ENCODE measurements at places on chromosomes 6 and 20.

GRCh38 chr20:62294516-62294915, 8.3 kb upstream of the ADRM1 start:
- DNase-seq, result no peak

GRCh38 chr6:30283761-30284160, 43.0 kb upstream of the TRIM39 start:
- DNase-seq, result no peak

DNA sequence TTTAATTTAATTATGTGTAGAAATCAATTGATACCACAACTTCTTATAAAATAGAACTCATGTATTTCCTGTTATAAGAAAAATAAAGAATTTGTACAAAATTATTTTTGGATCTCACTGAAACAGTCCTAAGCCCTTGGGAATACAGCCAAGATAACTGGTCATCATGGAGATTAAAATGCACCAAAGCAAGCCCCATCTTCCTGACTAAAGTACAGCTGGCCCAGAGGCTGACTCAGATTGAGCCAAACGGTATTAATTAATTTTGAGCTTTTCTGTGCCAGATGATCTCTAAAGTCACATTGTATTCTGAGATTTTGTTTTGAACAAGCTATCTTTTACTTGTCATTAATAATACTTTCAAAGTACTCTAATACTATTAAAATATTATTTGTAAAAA, 978.5 kb downstream of the TBC1D32 start:
- DNase-seq, result no peak

DNA sequence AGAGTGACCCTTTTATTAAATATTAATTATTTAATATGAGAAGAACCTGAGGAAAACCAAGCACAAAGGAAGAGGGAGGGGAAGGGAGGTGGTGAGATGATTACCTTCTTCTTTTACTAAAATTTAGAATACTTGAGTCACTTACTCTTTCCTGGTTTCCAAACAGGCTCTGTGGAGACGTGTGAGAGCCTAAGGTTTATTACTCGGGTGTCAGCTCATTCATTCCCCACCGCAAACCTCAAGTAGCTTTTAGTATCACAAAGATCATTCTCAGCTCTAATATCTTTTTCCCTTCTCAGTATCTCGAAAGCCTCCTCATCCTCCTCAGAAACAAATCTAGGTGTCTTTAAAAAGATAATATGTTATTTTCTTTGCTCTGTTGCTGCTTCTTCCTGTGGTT, 497.2 kb upstream of the JARID2 start:
- DNase-seq, result no peak

DNA sequence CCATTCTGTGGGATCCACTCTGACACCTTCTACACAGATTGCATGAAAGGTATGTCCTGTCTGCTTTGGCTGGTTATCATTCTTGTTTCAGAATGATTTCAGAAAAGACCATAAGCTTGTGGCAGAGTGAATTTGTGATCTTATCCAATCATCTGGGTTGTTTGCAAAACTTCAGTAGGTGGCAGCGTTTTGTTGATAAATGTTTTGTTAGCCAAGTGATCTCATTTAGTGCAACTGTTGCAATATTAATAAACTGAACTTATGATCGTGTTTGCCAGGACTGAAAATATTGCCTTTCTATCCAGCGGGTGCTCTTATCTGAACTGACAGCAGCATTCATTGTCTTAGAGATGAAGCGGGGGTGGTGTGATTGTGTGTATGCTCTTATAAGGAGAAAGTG, 613.2 kb upstream of the NOX3 start:
- no peak for DNase-seq

GRCh38 chr6:71279740-71280139, 8.9 kb upstream of the OGFRL1 start:
- DNase-seq, result no peak

DNA sequence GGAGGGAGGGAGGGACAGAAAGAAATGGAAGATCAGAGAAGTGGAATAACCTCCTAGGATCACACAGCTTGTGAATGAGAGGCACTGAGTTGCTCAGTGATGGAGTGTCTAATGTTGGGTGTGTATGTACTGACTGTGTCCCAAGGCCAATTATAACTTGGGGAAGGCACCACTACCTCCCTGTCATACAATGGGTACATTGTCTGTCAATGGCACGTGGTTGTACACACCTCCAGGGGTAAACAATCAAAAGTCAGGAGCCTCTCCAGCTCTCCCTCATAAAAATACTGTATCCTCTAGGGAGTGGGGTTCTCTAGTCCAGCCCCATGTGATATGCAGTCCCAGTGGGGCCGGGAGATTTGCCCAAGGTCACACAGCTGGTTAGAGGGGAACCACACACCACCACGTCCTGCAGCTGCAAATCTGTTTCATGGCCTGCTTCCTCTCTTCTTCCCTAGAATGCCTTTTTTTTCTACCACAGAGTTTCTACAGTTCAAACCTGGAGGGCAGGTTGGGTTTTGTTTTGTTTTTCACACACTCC, 112.5 kb downstream of the SNX5 start:
- DNase-seq, result no peak

GRCh38 chr20:51732096-51732791, 35.9 kb downstream of the ATP9A start:
- DNase-seq, result no peak

DNA sequence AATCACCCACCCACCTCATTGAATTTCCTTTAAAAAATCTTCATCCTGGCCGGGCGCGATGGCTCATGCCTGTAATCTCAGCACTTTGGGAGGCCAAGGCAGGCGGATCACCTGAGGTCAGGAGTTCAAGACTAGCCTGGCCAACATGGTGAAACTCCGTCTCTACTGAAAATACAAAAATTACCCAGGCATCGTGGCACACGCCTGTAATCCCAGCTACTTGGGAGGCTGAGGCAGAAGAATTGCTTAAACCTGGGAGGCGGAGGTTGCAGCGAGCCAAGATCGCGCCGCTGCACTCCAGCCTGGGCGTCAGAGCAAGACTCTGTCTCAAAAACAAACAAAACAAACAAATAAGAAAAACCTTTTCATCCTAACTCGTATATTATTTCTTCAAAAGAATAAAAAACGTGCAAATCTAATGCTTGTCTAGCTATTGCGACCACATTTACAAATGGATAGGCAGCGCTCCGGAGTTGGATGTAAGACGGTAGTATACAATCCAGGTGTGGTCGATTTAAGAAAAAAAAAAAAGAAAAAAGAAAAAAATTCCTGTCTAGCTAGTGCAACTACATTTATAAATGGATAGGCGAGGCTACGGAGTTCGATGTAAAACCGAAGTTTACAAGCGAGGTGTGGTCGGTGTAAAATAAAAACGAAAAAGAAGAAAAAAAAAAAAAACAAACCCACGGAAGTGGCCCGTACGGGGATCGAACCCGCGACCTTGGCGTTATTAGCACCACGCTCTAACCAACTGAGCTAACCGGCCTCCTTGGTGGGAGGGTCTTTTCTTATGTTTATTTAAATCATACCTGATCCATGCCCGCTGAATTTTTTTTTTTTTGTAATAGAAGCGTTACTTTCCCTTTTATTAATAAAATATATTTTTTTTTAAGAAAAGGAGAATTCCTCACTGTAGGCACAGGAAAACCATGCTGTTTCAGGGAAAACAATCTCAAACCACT, 70.7 kb upstream of the PRSS16 start:
- DNase-seq, result no peak

DNA sequence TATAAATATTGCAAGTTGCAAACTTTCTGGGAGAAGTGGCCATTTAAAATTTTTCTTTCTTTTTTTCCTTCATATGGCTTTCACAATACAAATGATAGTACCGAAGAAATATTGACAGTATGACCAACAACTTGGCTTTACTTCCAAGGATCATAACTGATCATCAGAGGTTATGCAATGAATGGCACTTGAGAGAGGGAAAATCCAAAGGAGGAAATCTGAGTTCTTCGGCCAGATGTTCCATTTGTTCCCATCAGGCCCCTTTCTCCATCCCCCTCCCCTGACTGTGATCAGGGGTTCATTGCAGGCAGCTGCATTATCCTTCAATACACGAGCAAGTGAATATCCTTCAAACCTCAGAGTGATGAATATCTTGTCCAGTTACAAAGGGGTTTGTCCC, 130.0 kb upstream of the UST start:
- no peak for DNase-seq

- DNase-seq, result no peak
These were observed 15.4 kb downstream of the IGF2R start for GRCh38 chr6:159984268-159984786.

GRCh38 chr6:148021699-148022098, 320.9 kb upstream of the SASH1 start:
- no peak for DNase-seq

DNA sequence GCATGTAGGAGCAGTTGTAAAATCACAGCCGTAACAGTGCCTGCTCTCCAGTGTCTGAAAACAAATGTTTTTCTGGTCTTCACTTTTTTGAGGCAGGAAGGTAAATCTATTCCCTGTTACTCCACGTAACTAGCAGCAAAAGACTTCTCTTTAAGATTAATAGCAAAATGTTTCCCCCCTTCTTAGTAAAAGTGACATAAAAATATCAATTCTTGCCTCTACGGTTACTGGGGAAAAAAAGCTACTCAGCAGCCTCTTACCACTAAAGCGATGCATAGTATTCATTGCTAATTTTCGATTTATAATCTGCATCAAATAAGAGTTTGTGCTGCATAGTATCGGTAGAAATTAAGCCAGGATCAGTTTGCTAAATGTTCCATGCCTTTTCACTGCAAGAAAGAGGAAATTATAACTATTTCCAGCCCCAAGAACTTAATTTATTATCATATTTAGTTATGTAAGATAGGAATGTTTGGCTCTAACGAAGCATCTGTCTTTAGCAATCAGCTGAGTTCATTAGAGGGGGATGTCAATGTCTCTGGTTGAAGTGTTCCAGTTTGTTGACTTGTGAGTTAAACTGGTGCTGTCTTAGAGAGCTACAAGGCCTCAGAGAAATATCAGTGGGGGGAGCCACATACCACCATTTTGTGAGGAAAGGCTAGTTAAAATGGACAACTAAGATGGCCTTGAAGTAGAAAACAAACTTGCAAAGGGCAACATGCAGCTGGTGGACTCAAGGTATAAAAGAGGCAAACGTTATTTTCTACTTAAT, 617 bp upstream of the TSPYL1 start:
- no peak for DNase-seq

DNA sequence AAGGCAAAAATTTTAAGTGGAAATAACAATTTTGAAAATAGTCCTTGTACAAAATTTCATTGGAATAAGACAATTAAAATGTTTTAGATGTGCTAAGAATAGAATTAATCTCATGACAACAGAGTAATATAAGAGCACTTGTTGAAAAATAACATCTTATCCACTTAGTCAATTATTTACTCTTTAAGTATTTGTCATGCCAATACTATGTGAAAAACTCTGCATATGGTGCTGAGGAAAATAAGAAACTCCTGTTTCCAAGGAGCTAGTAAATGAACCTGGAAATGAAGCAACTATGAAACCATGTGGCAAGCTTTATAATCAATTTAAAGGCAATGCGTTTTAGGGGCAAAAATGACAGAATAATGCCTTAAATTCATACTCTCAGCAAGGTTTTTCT, 42.7 kb upstream of the HCRTR2 start:
- DNase-seq, result no peak

DNA sequence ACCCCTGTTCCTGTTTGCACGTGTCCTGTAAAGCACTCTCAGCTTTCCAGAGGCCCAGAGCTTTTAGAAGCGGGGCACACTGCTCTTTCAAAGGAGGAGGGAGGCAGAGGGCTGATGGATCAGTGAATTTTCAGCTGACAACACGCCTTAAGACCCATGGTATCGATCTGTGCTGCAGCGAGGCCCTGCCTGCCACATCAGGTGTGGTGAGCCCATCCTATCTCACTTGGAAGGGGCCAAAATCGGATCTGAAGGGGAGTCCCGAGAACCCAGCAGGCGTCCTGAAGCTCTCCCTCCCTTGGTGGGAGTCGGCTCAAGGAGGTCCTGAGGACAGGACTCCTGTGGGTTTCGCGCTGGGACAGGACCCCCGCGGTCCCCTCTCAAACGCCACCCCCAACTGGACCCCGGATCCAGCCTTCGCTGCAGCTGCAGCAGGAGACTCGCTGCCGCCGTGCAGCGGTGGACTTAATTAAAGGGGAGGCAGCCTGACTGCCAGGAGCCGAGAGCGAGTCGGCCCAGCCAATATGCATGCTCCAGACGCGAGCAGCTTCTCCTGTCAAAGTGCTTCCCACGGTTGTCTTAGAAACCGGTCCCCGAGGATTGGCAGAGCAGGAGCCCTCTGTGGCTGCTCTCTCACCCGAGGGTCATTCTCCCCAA, 580.0 kb upstream of the ZNF337 start:
- no peak for DNase-seq

DNA sequence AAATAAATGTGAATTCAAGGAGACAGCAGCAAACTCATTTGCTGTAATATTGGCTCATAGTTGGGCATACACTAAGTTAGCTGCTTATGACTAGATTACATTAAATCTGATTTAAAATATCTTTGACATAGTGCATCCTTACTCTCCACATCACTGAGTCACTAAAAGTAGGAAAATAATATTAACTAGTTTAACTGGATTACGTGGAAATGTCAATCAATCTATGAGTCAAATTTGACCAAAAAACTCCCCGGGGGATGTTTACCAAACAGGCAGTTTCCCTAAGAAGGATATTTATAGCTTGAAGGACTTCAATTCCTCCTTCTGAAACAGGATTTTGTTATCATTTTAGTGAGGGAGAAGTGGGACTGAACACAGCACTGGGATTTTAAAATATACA, 366.5 kb downstream of the ESR1 start:
- no peak for DNase-seq

All from stimulated activated CD8-positive, alpha-beta memory T cell treated with anti-CD3 and anti-CD28 coated beads, Interleukin-4, amount 100 ng/mL, for 1 hour (primary cell).